HCEC 1CT (cell line): ENCODE measurements at places on chromosomes 7 and 10.

DNA sequence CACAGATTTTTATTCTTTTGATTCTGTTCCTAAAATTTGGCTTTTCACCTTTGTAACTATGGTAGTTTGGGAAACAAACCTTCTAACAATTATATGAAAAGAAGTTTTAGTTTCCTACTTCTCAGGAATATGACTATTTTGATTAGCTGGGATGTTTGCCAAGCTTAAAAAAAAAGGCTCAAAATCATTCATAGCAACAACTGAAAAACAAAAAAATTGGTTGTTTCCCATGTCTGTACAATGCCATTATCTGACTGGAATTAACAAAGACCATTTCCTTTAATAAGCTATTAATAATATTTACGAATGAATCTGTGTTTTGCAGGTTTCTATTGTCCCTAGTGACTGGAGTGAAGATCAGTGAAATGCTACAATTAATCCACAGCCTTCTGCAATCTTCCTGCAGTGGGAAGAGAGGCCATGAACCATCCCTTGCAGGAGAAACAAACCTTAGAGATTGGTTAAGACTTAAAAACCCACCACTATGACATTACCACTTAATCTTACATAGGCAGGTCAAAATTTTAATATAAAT, 4.2 kb downstream of the PURB start:
- DNase-seq: no peak

- no peak for DNase-seq
These were observed 104.5 kb downstream of the GRID1 start for GRCh38 chr10:86261941-86262687.

DNA sequence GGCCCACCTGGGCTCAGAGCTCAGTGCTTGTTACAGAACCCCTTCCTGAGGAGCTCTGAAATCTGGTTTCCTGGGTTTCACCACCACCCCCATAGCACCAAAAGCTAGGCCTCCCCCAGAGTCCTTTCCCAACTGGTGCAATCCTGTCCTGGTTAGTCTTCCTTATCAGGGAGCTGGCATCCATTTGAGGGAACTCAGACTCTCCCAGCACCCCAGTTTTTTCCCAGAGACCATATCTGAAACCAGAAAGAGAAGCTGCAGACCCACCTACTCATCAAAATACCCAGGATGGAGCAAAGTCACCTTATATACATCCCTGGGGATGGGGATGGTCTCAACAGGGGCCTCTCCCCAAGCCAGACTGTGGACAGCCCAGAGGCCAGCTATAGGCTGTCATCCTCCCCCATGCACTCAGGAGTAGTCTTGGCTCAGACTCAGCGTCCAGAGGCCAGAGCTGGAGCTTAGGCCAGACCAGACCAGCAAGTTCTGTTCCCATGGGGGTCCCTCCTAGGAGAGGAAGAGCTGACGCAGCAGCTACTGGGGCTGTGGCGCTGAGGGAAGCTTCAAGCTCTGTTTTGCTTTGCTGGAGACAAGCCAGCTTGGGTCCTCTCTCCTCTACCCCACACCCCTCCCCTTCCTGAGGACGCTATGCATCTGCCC, 3.0 kb downstream of the TBATA start:
- no peak for DNase-seq

DNA sequence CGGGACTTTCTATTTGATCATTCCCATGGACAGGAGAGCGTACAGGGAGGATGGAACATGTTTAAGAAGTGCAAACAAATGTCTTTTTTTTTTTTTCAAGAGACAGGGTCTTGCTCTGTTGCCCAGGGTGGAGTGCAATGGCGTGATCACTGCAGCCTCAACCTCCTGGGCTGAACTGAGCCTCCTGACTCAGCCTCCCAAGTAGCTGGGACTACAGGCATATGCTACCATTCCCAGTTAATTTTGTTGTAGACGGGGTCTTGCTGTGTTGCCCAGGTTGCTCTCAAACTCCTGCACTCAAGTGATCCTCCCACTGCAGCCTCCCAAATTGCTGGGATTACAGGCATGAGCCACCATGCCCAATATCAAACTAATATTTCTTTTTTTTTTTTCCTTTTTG, 40.5 kb downstream of the SPDYE5 start:
- no peak for DNase-seq

GRCh38 chr7:7562736-7563135, 3.9 kb upstream of the MIOS start:
- no peak for DNase-seq

- no peak for DNase-seq
These were observed 292.8 kb downstream of the ANKRD7 start for GRCh38 chr7:118517275-118517674.

- DNase-seq: peak; percentile 98
These were observed 1.8 kb downstream of the AP4M1 start for GRCh38 chr7:100102950-100103840.

GRCh38 chr7:80749270-80749669, 110.8 kb downstream of the CD36 start:
- no peak for DNase-seq

DNA sequence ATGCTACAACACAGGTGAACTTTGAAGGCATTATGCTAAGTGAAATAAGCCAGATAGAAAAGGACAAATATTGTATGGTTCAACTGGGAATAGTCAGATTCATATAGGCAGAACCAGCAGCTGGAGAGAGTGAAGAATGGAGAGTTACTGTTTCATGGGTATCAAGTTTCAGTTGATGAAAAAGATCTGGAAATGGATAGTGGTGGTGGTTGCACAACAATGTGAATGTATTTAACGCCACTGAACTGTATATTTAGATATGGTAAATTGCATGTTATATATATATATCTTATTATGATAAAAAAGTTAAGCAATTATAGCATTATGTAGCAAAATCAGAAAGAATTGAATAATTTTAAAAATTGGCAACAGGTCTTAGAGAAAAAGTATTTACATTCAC, 3.9 kb downstream of the LMBR1 start:
- peak; percentile 44 for DNase-seq

DNA sequence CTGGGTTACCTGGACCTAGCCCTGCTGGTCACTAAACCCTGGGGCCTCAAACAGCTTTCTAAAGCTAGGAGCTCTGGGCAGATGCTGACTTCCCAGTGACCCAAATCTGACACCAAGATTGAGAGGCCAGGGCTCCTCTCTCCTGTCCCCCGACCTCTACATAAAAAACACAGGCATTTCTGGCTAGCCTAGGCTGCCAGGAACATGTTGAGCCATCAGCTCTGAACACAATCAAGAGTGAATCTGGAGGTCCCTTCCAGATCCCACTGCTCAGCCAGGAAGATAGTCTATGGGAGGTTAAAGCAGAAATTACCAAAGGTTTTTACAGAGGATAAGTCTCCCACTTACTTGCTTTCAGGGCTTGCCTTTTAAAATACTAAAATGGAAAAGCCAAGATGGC, 22.1 kb upstream of the PDE1C start:
- no peak for DNase-seq

DNA sequence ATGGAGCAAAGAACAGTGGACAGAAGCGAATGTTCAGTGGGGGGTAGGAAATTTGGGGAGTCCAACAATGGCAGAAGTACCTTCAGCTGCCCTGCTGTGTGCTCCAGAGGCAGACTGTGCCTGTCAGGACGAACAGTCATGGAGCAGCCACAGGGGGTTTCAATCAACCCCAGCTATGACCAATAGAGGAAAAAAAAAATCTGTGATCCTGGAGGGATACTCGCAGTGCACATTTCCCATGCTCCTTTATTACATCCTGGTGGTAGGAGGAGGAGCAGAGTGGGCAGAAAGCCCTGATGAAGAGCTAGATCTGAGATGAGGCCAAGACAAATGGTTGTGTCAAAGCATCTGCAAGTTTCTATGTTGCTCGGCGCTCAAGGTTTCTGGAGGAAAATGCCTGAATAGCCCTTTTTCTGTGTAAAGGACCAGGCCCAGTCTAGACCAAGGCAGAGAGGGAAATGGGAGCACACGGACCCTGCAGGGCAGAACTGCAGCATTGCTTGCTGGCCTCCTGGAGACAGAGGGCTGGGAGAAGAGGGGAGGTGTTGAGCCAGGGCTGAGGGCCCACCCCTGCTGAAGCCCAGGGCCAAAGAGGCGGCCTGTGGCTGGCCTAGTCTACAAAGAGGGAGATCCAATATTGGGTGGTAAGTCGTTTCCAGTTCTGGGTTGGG, 201.5 kb downstream of the GRID1 start:
- no peak for DNase-seq

DNA sequence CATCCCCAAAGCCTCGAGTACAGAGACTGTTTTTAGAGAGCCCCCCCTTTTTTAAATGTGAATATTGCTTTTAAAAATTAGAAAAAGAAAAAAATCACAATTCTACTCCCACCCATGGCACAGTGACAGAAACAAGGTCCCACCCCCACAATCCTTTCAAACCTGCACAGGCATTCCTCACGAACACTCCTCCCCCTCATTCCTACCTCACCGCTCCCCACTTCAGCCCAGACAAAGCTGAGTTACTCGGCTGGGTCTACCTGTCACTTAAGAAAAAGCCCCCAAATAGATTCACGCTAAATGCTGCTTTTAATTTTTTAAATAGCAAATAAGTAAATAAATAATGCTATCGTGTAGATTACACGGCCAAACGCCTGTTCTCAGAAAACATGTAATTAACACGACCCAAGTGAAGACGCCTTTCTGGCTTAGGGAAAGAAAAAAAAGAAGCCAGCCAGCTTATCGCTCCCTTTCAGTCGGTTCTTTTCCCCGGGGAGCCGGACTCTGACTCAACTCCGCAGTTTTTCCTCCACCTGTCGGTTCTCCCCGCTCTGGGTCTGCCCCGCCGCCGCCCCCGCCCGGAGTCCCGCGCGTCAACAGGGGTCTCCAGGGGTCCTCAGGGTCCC, 739 bp downstream of the MPP7 start:
- DNase-seq: no peak

DNA sequence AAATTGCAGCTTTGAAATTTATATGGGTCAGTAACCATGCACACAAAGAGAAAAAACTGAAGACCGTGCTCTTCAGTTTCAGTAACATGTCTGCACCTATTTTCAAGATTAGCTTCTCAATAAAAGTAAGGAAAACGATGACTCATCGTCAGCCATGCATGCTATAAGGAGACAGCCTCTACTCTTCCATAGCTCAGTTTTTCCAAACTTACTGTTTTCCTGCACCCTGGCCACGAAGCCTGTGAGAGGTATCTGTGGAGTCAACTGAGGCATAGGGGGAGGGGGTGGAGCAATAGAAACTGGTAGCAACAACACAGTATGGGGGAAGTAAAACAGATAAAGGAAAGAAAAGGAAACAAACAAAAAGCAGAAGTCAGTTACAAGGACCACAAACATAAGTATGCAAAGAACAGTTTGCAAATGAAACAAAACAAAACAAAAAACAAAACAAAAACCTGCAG, 58.0 kb downstream of the PDSS1 start:
- no peak for DNase-seq

GRCh38 chr7:152544971-152545619, 109.3 kb upstream of the KMT2C start:
- DNase-seq: no peak
